Esophagus squamous epithelium (tissue), 5 donors: ENCODE measurements at places on chromosomes 16 and 17.

DNA sequence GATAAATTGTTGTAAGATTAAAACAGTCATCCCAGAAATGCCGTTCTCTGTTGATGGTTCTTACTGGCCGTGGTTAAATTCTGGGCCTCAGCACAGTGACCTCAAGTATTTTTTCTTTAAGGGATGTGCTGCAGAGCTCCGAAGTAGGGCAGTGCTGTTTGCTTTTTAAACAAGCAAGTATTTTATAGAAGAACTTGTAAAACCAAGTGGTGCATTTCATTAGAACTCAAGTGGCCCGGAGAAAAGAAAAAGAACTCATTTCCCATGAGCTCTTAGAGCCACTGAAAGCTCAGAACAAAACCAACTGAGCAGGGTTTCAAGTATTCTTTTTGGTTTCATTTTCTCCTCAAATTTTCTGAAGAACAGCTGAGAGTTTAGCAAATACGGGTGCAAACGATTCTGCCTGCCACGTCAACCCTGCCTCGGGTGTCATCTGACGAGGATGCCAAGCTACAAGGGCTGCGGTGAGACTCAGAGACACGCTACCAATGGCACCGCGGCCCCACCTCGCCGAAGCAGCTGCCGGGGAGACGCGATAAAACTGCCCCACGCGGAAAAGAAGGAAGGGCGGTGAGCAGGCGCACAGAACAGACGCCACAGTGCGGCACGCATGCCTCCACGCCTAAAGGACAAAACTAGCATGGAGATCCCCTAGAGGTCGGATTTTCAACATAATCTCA lies 6.3 kb downstream of the LMF1 start:
- DNase-seq: no peak

DNA sequence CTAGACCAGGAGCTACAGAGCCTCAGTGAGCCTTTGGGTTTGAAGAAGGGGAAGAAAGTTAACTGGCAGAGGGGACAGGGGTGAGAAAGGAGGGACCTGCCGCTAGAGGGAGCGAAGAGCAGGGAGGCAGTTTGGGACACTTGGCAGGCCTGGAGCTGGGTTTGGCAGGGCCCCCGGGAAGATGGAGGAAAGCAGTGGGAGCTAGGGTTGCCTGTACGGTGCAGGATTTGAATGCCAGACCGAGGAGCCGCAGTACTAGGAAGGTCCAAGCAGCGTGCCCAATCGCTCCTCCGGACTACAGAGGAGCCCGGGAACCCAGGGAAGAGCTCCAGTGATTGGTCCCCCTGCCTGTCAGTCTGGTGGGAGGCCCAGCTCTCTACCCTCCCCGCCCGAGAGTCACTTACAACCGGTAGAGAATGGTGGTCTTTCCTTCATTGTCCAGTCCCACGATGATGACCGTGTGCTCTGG lies 1.3 kb downstream of the ARL5C start:
- no peak for DNase-seq

GRCh38 chr17:10059684-10060211 lies 138.7 kb downstream of the GAS7 start:
- DNase-seq: no peak

- no peak for DNase-seq
These were observed 13.6 kb upstream of the CCL8 start for GRCh38 chr17:34305606-34306005.

GRCh38 chr16:11252482-11252931 lies 3.5 kb downstream of the SOCS1 start:
- no peak for DNase-seq

DNA sequence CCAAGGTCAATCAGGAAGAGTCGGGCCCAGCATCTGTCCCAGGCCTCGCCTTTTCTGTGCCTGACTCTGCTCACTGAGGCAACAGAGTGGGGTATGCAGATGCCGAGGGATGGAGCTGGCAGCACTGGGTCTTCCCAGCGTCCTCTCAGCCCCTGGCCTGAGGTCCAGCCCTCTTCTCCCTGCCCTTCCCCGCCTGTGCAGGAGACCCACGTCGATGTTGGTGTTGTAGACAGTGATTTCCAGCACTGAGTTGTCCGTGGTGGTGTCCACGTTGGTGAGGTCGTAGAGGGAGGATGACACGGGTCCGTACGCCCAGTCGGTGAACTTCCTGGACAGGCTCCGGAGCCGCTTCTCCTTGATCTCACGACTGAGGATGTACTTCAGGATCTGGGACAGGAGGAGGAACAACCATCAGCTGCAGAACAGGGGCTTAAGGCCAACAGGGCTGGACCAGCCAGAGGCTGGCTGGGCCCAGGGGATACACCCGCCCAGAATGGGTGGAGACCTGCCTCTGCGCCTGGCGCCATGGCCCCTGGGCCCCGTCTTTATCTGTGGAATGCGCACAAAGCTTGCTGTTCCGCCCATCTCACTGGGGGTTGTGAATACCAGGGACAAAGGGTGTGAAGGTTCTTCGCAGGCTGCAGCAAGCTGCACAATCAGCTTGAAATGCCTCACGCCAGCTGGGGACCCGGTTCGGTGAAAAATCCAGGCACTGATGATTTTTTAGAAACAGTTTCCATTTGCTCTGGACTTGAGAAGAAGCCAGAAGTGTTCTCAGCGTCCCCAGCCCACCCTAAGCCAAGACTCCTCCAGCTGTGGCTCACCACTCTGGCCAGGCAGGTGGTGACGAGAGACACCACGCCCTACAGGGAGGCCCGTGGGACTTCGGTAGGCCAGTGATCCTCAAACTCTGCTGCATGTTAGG lies 27.5 kb downstream of the TRPV3 start:
- DNase-seq: no peak

GRCh38 chr16:11004351-11004750 lies 60.0 kb downstream of the CLEC16A start:
- no peak for DNase-seq

DNA sequence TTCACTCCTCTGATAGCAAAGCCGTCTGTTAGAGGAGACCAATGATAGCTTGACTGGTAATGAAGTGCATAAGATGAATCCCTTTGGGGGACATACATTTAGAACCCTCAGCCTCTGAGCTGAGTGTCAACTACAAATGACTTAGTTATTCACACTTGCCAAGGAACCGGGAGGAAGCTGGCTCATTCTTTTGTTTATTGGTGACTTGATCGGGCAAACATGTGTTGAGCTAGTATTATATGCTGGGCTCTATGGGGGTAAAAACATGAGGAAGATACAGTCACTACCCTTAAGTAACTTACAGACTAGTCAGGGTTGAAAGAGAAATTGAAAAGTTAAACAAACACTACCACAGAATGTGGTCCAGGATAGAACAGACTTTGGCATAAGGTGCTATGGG lies 3.0 kb downstream of the CCL16 start:
- DNase-seq: no peak

- DNase-seq: no peak
These were observed 42.6 kb downstream of the GDE1 start for GRCh38 chr16:19479302-19479721.

GRCh38 chr17:40452216-40452787 lies 9.1 kb downstream of the IGFBP4 start:
- no peak for DNase-seq

- no peak for DNase-seq
These were observed 91.4 kb downstream of the HIC1 start for GRCh38 chr17:2146132-2146871.

GRCh38 chr16:65988024-65988595 lies 378.4 kb upstream of the CDH5 start:
- DNase-seq: no peak

- no peak for DNase-seq
These were observed 71.1 kb downstream of the TMEM114 start for GRCh38 chr16:8519179-8519578.

- no peak for DNase-seq
These were observed 1.4 kb upstream of the TBC1D24 start for GRCh38 chr16:2473446-2473926.

DNA sequence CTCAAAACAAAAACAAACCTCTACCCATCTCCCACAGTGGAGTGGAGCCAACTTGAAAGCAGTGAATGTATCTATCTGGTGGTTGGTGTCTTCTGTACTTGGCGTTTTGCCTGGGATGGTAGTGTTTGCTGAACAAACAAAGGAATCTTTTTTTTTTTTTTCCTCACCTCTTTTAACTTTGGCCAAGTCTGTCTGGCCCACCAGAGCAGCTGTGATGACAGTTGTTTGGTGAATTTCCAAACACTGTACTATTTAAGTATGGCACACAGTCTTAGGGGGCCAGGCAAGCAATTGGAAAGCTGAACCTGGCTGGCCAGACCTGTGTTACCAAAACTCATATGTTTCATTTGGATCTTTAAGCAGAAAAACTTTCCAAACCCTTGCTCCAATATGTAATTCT lies 101.8 kb upstream of the CDH13 start:
- no peak for DNase-seq

DNA sequence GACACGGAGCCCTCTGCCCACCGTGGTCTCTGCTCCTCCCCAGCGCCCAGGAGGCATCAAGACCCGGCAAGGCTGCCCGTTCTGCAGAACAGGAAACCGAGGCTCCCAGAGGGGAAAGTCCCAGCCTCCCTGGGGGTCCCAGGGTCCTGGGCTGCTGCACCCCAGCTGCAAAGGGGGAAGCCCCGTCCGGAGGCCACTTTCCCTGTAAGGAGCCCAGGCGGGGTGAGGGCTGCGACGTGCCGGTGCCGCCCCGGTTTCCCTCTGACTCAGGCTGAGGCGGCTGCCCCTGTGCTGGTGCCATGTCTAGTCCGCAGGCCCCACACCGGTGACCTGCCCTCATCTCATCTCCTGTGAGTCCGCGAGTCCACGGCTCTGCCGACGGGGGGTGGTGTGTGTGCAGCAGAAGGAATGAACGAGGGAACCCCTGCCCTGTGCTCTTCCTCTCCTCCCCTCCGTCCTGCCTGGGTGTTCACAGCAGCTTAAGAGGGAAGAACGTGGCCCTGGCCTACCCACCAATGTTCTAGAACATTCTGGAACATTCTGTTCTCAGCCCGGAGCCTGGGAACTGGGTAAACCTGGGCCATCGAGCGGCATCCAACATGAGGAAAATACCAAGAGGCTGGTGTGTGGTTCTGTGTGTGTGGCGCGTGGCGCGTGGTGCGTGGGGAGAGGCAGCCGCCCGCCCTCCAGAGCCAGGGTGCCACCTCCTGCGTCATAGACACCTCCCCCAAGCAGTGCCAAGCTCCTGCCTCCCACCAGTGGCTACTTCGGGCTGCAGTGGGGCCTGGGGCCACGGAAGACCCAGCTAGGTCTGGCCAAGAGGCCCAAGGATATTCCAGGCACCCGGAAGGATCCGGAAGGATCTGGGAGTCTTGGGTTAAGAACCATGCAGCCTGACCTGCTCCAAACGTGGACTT lies 7.0 kb upstream of the CBFA2T3 start:
- DNase-seq: no peak

GRCh38 chr16:7304958-7305357 lies 27.7 kb upstream of the RBFOX1 start:
- DNase-seq: no peak

DNA sequence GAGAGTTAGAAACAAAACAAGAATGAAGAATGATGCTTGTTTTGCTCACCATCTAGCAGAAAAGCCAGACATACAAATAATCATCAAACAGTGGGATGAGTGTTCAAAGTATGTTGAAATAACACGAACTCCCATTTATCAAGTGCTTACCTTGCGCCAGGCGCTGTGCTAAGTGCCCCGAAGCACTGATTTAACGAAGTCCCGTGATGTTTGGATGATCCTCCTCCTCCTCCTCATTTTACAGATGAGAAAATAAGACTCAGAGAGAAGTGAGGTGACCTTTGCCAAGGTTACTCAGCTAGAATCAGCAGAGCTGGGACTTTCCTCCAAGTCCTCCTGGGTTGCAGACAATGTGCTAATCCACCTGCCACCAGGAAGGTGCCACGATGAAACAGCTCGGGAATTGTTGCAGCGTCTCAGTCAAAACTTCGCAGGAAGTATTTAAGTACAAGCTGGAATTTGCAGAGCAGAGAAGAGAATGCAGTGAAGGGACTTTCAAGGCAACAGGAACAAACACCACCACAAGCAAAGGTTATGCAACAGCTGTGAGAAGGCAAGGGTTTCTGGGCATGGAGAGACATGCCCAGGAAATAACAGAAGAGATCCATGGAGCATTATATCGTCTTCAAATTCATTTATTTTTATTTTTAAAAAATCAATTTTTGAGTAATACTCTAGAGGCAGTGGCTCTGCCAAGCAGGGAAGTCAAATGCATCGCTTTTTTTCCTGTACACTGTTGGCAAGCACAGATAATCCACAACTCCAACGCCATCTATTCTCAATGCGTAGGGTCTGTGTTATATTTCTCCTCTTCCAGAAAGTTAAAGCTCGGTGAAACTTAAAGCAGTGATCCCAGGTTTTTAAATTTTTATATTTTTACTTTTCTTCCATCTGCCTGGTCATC lies 11.1 kb downstream of the PRCD start:
- no peak for DNase-seq

DNA sequence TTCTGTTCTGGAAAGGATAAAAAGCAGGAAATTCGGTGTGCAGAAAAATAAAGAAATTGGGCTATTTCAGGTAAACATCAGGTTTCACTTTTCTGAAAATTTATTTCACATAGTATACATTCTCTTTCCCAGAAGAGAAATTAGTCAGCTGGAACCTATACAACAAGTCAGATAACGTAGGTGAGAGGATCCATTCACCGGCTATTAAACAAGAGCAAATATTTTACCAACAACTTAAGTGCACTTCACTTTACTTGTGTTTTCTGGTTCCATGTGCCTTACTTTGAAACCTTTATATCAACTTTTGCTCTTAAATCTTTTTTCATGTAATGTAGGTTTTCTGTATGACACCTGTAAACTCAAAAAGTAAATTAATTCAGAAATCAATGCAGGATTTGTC lies 839.7 kb downstream of the CDH11 start:
- DNase-seq: no peak

DNA sequence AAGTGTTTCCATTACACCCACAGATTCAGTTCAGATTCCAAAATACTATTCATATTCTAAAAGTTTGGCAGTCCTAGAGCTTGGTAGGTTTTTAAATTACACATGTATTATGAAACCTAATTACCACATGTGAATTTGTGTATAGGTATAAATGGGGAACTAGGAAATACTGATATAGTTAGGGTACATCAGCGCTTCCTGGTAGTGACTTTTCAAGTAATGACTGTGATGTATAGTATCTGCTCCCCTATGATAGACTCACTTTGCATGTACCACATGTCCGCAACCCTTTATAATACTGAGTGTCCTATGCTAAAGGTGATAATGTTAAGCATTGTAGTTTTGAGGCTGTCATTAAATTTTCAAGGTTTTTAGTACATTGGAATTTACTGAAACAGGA lies 22.9 kb downstream of the CDK12 start:
- no peak for DNase-seq

DNA sequence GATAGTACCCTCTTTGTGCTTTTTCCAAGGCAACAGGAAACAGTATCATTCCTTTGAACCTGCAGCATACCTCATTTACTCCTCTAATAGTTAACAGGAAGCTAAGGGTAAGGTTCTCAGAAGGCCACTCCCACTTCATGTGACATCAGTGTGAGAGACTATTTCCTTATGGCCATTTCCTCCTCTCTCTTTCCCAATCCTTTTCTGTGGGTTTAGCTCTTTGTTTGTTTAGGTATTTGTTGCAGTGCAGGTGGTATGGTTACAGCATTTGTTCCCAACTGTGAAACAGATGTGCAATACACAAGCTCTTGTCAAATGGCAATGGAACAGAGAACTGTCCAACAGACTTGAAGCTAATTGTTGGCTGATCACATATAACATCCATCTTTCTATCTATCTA lies 14.7 kb downstream of the TMC5 start:
- no peak for DNase-seq
